ENCODE measurements at places on chromosomes 6 and 20.

- peak; percentile 46 for DNase-seq
These were observed 18.6 kb downstream of the TREML2 start for GRCh38 chr6:41182069-41183034.

GRCh38 chr6:111971181-111971841 is 82.6 kb upstream of the CCN6 start:
- DNase-seq = no peak

DNA sequence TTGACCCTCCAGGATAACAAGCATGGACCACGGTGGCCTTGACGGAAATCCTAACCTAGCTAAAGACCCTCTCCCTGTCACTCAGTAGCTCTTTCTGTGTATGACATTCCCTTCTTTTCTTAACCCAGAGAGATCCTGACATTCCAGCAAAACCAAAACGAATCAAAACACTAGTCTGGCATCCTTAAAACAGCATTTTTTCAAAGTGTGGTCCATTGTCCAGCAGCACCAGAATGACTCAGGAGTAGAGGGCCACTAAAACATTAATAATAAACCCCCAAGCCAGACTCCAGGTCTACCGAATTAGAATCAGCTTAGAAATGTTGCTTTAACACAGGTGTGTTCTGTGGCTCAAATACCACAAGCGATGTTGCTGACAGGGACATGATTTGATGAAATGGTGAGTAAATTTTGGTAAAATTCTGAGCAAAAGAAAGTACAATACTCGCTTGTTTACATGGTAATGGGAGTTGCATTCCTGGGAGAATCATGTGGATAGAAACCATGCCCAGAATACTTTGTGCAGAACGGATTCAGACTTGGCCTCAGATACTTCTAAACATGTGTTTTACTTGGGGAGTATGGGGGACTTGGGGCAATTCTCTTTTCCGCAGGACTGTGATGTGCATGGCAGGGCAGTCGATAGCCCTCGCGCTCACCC is 174.2 kb upstream of the KCNG1 start:
- no peak for DNase-seq

GRCh38 chr6:15922510-15923250 is 206.2 kb upstream of the MYLIP start:
- DNase-seq = no peak

GRCh38 chr6:52508261-52508739 is 68.6 kb downstream of the TRAM2 start:
- DNase-seq = no peak

- no peak for DNase-seq
These were observed 22.0 kb downstream of the KIF13A start for GRCh38 chr6:17965397-17965796.

GRCh38 chr6:19492636-19493405 is 344.3 kb upstream of the ID4 start:
- no peak for DNase-seq

DNA sequence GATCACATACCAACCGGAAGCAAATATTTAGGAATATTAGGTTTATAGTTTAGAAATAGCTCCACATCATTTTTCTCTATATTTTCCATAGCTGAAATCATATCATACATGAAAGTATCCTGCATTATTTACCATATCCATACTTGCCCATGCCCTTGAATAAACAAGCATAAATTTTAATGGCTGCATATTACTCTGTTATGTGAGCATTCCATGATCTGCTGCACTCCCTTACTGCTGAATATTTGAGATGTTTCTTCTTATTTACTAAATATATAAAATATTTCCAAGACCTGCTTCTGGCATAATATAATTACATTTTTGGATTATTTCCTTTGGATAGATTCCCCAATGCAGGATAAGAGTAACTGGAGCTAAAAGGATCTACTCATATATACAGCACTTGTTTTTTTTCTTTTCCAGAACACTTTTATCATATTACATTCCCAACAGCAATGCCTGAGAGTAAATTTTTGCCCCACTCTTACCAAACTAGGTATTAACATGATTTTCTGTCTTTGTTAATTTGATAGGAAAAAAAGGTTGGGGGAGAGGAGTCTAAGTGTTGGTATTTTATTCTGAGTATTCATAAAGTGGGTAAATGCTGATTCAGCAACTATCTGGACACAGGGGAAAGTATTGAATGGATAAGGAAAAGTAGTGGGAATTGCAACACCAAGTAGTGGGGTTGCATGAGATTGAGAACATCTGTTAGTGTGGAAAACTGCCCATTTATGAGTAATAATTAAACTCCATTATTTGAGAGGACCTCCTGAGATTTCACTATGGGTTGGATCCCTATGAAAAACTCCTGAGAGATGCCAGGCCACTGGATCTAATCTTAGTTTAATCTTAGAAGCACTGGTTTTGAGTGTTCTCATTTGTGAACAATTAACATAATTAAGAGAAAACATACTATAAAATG is 76.0 kb downstream of the MAN1A1 start:
- no peak for DNase-seq
